GM12865 (cell line): ENCODE measurements at places on chromosomes 4 and X.

- DNase-seq: no peak
Observed at GRCh38 chr4:155559915-155560314, 106.7 kb upstream of the GUCY1A1 start.

DNA sequence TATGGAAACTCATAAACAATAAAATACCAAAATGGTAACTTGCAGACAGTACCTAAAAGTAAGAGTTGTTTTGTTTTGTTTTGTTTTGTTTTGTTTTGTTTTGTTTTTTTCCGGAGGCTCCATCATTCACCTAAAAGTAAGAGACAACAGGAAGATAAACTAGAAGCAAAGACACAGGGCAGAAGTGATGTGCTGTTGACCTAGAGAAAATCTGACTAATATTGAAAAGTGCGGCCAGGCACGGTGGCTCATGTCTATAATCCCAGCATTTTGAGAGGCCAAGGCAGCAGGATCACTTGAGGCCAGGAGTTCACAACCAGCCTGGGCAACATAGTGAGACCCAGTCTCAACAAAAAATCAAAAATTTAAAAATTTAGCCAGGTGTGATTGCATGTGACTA, 5.6 kb upstream of the CENPC start:
- DNase-seq: peak; percentile 72

- no peak for DNase-seq
Observed at GRCh38 chr4:169815606-169816005, 57.9 kb upstream of the HPF1 start.

DNA sequence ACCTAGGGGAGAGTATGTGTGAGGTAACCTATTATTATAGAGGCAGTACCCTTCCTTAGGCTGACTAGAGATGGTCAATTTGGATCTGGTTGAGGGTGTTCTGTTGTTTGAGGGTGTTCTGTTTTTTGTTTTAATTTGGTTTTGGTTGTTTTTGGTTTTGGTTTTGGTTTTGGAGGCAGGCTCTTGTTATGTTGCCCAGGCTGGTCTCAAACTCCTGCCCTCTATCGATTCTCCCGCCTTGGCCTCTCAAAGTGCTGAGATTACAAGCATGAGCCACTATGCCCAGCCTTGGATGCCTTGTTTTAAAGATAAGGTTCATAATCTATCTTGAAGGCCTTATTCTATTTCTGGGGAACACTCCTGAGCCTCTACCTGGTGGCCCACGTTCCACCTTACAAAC, 912 bp downstream of the CXorf65 start:
- no peak for DNase-seq

GRCh38 chrX:119942173-119942819, 1.3 kb downstream of the NKAP start:
- DNase-seq: no peak

GRCh38 chr4:136558940-136559494, 973.3 kb downstream of the PCDH18 start:
- no peak for DNase-seq

DNA sequence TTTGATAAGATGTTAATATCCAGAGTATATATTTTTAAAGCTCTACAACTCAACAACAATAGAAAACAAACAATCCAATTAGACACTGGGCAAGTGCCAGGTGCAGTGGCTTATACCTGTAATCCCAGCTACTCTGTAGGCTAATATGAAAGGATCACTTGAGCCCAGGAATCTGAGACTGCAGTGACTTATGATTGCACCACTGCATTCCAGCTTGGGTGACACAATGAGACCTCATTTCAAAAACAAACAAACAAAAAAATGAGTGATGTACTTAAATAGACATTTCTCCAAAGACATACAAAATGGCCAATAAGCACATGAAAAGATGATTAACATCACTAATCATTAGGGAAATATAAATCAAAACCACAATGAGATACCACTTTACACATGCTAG, 356.8 kb upstream of the PCDH10 start:
- no peak for DNase-seq
